ENCODE measurements at places on chromosomes 5 and 9. TPM values are rescaled to one million over a fixed set of nuclear protein-coding genes. Genes with fewer than 3 reads are reported as not detected.

SLC1A1 gene
- total RNA-seq: 43.3 TPM

SLC6A19 gene
- total RNA-seq: 0.03 TPM

ZNF454 gene
- 7.3 TPM for total RNA-seq

ZBTB26 gene
- total RNA-seq: 8.0 TPM

IRX2 gene
- 96.4 TPM for total RNA-seq

WDR31 gene
- 2.3 TPM for total RNA-seq
